ENCODE measurements at places on chromosomes 7 and 10.

DNA sequence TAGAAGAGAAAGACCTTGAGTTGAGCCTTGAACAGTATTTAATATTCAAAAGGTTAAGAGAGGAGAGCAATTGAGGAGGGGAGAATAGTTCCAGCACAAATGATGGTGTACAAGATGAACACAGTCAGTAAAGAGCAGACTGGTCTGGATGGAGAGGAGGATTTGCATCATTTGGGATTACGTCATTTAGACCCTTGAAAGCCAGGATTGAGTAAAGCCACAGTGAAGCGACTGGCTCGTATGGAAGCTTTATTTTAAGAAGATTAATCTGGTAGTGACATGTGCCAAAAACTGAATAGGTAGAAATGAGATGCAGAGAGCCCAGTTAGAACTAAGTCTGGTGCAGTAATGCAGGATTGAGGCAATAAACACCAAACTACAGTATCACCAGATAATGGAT lies 52.6 kb downstream of the TRUB1 start:
- no peak for DNase-seq

- DNase-seq, result no peak
These were observed 492.5 kb downstream of the ETV1 start for GRCh38 chr7:13496976-13497375.

GRCh38 chr10:132648851-132649528 lies 111.4 kb downstream of the INPP5A start:
- DNase-seq, result no peak

- peak; percentile 83 for DNase-seq
These were observed at the start of gene HPS6 for GRCh38 chr10:102064868-102065560. TSS of gene HPS6 (plus strand) at chr10:102065349. CDS start at chr10:102065475, 126 bp downstream.

DNA sequence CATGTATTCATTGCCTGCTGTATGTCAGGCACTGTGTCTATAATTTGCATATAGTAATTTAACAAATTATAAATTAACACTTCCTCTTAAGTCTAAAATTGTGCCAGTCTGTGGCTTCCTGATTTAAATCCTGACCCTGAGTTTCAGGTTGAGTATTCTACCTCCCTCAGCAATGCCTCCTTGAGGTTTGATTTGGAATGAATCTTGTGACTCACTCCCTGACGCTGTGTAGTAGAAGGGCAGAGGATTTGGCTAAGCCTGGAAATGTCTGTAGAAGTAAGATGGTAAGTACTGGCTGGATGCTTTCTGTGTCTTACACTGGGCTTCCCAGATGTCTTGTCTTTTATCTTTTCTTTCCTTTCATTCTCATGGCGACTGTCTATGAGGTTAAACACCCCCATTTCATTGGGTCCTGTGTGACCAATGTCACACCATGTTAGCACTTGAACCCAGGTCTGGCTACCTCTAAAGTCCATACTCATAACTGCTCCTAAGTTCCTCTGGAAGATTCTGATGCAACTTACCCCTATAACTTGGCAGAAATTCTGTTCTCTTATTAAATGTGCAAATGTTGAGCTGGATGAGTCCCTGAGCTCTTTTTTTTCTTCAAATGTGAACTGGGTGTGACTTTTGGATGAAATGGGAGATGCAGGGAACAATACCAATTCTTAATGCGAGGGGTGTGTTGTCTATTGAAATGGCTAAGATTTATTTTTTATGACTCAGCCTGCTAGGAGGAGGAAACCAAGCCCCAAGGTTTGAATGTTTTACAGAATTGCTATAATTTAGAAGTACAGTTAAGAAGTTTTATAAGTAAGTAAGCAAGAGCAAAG lies 48.5 kb downstream of the PLCE1 start:
- no peak for DNase-seq

Measured in G401 (cell line).